ENCODE measurements at places on chromosomes 5 and 9.
A peak's percentile ranks its signal among the peaks of the same experiment; 100 is the strongest.

GRCh38 chr9:135101926-135102325, 14.5 kb downstream of the OLFM1 start:
- no peak for DNase-seq

DNA sequence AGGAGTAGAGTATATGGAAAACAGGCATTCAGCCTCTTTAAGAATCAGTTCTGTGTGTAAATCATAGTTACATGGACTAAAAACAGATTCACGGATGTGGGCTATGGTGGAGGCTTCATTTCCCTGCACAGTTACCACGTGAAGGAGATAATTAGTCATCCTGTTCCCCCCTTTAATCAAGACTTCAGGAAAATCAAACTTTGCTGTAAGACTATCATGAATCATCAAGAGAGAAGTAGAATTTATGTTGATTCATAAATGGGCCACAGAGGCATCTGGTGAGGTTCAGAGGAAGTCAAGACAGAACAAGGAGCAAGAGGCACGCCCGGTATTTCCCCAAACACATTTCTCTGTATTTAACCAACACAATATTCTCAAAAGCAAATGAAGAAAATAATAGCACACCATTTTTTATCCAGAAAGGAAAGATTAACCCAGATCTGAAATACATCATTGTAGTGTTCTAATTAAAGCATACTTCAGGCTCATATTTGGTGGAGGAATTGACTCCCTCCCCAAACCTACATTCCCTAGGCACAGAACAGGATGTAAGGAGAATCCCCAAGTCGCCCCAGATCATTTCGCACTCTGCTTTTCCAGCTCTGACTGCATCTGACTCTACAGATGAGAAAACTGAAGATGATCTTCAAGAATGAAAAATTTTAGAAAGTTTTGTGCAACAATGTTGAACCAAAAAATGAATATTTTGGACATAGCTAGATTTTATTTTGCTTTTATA, 175.8 kb upstream of the GAS1 start:
- DNase-seq: no peak

GRCh38 chr5:90746119-90746518, 187.5 kb downstream of the ADGRV1 start:
- DNase-seq: no peak

GRCh38 chr9:16597136-16597535, 273.3 kb downstream of the BNC2 start:
- no peak for DNase-seq

- no peak for DNase-seq
Measured at GRCh38 chr5:50691399-50692016, 25.1 kb downstream of the PARP8 start.

DNA sequence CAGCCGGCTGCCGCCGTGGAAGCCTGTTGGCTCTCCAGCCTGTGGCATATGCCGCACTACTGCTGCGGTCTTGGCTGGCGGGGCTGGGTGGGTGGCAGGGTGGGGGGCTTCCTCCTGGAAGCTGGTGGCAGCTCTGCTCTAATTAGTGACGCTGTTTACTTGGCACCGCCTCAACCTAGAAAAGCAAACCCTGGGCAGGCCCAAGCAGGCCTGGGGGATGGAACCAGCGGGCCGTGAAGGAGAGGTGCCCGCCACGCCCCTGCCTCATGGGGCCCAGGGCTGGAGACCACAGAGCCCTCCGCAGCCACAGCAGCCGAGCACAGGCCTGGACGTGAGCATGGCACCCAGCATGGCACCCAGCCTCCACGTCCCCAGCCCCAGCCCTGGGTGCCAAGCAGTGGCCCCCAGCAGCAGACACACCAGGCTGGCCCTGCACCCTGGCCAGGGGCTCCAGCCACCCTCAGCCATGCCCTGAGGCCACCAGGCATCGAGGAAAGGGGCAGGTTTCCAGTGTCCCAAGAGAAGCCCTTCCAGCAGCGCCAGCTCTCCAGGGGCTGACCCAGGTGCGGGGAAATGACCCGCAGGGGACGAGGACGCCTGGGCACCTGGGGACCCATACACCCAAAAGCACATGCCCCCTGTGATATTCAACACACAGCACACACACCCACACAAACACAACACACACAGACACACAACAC, 5.4 kb upstream of the CCDC187 start:
- DNase-seq: peak; percentile 48

GRCh38 chr5:126680191-126680817, 79.6 kb downstream of the PHAX start:
- peak; percentile 33 for DNase-seq

GRCh38 chr9:23826120-23826629, at the start of gene ELAVL2:
TSS of gene ELAVL2 (minus strand) at chr9:23826240. CDS start at chr9:23762234, 64,006 bp downstream.
- peak; percentile 14 for DNase-seq

GRCh38 chr5:140221697-140222223, 46.8 kb downstream of the CYSTM1 start:
- no peak for DNase-seq

DNA sequence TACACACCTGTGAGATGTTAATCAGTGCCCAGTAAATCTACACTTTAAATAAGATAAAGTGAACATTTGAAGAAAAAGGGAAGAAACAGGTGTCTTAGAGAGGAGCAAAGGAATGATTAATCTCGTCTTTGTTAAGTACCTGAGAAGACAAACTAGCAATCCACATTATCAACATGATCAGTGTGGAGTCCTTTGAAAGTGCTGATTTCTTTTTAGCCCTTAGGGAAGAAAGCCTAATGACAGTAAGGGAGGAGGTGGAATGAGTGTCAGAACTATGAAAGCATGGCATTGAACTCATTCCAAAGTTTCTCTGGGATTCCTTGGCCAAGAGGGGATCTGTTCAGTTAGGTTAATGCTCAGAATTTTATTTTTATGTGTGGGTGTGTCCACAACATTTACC, 1109.0 kb upstream of the ACO1 start:
- no peak for DNase-seq

DNA sequence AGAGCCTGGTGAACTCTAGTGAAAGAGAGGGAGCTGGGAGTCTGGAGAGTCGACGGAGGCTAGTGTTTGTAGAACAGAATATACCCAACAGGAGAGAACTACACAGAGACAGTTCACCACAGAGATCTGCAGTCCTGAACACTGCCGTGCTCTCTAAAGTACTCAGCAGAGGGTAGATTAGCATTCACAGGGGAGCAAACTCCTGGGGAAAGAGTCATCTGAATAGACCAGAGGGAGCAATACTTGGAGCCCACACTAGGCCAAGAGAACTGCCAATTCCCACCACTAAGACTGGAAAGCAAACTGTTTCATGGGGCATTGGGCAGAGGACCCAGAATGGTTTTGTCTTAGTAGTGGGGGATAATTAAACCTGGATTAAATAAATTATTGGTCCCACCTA, 235.6 kb downstream of the EDIL3 start:
- no peak for DNase-seq

- no peak for DNase-seq
Measured at GRCh38 chr9:120009856-120010255, 570.1 kb downstream of the CDK5RAP2 start.

GRCh38 chr5:114686356-114686755, 324.5 kb downstream of the KCNN2 start:
- no peak for DNase-seq

- no peak for DNase-seq
Measured at GRCh38 chr9:22921742-22922141, 475.1 kb downstream of the DMRTA1 start.

- DNase-seq: no peak
Measured at GRCh38 chr9:109859447-109859846, 79.4 kb downstream of the PALM2AKAP2 start.

DNA sequence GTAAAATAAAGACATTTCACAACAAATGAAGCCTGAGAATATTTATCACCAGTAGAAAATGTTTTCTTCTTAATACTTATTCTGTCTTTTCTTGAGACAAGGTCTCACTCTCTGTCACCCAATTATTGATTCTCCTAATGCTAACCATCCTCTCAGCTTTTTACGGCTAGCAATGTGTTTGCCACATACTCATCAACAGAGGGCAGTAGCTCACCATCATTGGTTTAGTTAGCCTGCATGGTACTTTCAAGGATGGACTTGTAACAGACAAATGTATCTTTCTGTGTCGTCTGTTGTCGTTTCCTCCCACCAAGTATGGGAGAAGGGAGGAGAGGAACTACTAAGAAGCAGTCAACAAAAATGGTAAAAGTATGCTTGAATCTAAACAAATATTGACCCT, 5.9 kb upstream of the ACO1 start:
- peak; percentile 24 for DNase-seq

DNA sequence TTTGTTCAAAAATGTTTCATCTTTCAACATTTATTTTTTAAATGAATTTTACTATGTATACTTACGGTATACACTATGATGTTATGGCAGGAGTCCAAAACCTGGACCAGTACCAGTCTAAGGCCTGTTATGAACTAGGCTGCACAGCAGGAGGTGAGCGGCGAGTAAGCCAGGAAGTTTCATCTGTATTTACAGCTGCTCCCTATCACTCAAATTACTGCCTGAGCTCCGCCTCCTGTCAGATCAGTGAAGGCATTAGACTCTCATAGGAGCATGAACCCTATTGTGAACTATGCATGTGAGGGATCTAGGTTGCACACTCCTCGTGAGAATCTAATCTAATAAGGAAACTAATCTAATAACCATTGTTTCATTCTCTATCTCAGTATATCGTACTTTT, 715.5 kb upstream of the PTPRD start:
- DNase-seq: no peak

GRCh38 chr9:129145841-129146292, 32.2 kb downstream of the IER5L start:
- DNase-seq: no peak

GRCh38 chr5:43642428-43642827, 39.4 kb downstream of the NNT start:
- DNase-seq: no peak

GRCh38 chr5:132495667-132496190, 5.2 kb upstream of the IRF1 start:
- DNase-seq: peak; percentile 87

DNA sequence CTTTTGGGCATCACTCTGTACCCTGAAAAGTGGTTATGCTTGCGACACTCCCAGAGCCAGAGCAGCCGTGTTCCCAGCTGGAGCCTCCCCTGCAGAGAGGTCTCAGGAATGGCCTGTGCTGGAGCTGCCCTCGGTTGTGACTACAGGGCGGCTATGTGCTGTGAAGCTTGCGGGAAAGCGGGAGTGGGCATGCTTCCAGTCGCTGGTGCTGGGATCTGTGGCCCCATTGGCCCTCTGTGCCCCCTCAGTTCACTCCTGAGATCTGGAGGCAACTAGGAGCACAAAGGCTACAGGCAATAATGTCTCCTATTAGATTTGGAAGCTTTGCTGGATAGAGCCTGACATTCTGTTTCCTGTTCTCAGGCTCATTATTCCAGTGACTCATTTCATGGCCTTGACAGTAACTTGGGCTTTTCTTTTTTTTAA, 56.9 kb downstream of the GPR107 start:
- DNase-seq: no peak

- DNase-seq: no peak
Measured at GRCh38 chr5:125275725-125276090, 529.3 kb upstream of the ZNF608 start.

DNA sequence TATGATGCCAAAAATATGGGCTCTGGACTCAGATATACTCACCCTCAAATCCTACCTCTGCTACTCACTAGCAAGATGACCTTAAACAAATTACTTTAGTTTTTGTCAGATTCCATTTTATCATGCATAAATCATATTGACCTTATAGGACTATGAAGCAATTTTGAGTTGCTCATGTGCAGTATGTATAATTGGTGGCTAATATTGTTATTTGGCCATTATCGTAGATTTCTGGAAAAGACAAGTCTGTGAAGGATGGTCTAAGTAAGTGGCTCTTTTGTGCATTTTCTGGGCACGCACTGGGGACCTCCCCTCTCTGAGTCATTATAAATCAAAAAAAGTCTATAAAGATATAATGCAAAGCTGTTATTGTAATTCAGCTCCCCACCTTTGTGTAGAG, 393.0 kb downstream of the FGF10 start:
- DNase-seq: no peak

- DNase-seq: no peak
Measured at GRCh38 chr9:120856700-120857099, 14.0 kb upstream of the PSMD5 start.

DNA sequence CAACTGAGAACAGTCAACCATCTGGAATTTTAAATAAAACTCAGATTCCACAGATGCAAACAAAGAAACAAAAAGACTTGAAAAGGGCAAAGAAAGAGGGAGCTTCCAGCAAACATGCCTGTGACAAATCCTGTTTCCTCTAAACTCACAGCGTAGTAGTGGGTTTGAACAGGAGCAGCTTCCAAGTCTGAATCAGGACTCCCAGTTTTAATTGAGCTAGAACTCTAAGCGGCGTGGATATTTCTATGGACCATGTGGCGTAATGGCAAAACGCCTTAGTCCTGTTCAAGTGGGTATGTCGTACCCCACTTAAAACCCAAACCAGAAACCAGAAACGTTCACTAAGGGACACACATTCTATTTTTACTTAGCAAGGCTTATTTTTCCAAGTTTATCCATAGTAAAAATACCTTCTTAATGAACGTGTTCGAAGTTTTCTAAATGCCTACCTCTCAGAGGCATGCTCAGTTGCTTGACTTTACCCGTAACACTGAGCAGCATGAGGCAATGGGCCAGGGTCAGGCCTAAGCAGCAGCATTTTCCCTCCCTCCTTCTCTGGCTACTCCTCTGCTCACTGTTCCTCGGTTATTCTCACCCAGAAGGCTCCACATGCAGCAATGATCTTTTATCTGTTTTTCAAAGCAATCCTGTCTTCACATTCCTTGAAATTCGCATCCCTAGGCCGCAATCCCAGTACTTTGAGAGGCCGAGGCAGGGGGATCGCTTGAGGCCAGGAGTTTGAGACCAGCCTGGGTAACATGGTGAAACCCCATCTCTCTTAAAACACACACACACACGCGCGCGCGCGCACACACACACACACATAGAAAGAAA, 77.9 kb downstream of the FNBP1 start:
- DNase-seq: no peak

GRCh38 chr5:57277085-57277484, 103.2 kb downstream of the GPBP1 start:
- no peak for DNase-seq

DNA sequence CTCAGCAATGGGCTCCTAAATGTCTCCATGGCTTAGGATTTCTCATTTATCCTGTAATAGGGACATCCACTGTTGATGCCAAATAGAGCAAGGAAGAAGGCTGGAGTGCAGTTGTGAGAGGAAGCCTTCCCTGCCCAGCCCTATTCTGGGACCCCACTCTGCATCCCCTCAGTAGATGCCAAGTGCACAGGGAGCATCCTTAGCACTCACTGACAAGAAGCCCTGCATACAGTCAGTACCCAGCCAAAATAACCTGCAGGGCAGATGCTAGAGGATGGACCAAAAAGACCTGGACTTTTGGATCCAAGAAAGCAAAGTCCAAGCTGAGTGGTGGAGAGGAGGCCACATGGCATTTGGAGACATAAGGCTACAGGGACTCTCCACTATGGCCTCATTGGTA, 113.5 kb upstream of the SPOCK1 start:
- no peak for DNase-seq

- DNase-seq: no peak
Measured at GRCh38 chr5:40798801-40799210, 632 bp upstream of the PRKAA1 start.

All from GM06990 (cell line).